ENCODE measurements at places on chromosomes 4 and X. TPM values are rescaled to one million over a fixed set of nuclear protein-coding genes. Genes with fewer than 3 reads are reported as not detected.

DNA sequence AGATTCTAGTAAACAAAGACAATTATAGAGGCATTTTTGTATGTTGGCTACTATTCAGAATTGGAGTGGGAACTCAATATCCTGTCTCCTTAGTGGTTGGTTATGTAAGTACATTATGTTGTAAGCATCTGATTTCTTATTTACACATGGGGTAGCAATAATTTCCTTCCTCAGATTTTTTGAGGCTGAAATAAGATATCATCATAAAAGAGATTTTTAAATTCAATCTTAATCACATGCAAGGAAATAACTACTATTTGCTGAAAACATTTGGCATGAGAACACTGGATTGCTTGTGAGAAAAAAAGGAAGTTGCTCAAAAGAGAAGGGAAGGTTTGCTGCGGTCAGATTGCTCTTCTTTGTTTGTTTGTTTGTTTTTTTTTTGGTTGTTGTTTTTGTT is 437.7 kb upstream of the HS3ST1 start:
- no peak for DNase-seq

Gene FATE1
- total RNA-seq = not detected

DNA sequence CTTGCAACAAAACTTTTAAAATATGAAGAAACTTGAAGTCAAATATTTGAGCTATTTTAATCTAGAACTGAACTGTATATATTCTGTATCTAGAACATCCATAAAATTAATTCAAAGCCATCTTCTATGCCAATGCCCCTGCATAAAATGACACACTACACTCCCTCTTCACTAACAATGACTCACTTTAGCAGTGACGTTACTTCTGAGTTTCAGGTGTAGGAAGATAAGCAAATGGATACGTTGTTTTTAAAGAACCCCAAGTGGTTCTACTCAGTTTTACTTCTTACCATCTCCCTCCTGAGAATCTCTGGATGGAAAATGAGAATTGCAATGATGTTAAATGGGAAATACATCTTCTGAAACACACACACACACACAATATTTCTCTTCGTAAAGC is 45.2 kb downstream of the CXXC4 start:
- DNase-seq = no peak

GRCh38 chr4:83947125-83947829 is 411.4 kb downstream of the GPAT3 start:
- no peak for DNase-seq

DNA sequence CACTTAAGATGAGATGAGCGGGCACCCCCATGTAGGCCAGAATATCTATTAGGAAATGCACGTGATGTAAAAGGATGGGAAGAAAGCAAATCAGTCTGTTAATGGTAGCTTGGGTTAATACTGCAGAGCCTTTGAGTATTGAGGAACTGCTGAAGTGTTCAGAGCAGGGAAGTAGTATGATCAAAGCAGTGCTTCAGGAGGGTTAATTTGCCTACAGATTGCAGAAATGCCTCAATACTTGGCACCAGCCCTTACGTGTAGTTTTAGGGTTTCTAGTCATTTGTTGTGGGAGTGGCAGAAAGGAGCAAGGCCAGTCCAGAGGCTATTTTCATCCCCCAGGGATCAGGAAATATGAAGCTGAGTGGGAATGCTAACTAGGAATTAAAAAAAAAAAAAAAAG is 19.7 kb downstream of the ZFX start:
- no peak for DNase-seq

- DNase-seq = peak; percentile 15
Observed at GRCh38 chr4:177001271-177002175, 208.8 kb upstream of the VEGFC start.

- no peak for DNase-seq
Observed at GRCh38 chrX:44997888-44998287, 124.9 kb downstream of the KDM6A start.

GRCh38 chr4:122658818-122659295 is 38.0 kb upstream of the IL21 start:
- no peak for DNase-seq

DNA sequence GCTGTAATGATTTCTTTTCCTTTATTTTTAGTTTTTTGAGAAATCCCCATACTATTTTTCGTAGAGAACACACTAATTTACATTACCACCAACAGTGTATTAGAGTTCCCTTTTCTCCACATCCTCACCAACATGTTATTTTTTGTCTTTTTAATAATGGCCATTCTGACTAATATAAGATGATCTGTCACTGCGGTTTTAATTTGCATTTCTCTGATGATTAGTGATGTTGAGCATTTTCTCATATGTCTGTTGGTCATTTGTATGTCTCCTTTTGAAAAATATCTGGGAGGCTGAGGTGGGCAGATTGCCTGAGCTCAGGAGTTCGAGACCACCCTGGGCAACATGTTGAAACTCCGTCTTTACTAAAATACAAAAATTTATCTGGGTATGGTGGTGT is 30.2 kb downstream of the SPINK2 start:
- no peak for DNase-seq

DNA sequence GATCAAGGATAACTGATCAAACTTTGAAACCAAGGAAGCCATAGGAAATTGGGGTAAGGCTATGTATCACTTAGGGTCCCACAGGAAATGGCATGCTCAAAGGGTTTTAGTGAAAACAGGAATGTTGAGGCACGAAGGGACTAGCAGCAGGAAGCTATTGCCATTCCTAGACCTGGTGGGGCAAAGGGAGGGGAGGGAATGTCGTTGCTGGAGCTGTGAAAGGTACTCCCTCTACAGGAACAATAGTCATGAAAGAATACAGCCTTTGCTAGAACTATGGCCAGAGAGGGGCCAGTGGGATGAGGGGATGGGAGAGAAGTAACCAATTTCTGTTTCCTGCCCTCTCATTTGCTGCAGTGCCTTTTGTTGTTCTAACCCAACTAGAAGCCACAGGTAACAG is 11.9 kb downstream of the REPS2 start:
- no peak for DNase-seq

- no peak for DNase-seq
Observed at GRCh38 chrX:11465648-11466411, 172.6 kb downstream of the AMELX start.

Measured in dermis blood vessel endothelial cell (primary cell).